Motor neuron (in vitro differentiated cells): ENCODE measurements at places on chromosomes 7 and 10. TPM values are rescaled to one million over a fixed set of nuclear protein-coding genes. Genes with fewer than 3 reads are reported as not detected.

Gene PDK4
- 0.31 TPM in 1 of 2 replicates, not detected in the other for total RNA-seq

GRCh38 chr10:104941662-104942061, 300.6 kb downstream of the SORCS3 start:
- ATAC-seq = no peak

GRCh38 chr7:95432606-95433005, 2.2 kb downstream of the PON2 start:
- no peak for ATAC-seq

Gene RBP3
- 0.05 and 0.16 TPM in 2 replicates for total RNA-seq

Gene GTF2I
- total RNA-seq = 185 and 193 TPM in 2 replicates

Gene NODAL
- 0.21 and 0.67 TPM in 2 replicates for total RNA-seq

Gene FRA10AC1
- total RNA-seq = 27.3 and 27.8 TPM in 2 replicates

Gene CLEC2L
- total RNA-seq = 1.8 and 2.0 TPM in 2 replicates

GRCh38 chr10:132252412-132252811, 55.3 kb downstream of the STK32C start:
- ATAC-seq = no peak

DNA sequence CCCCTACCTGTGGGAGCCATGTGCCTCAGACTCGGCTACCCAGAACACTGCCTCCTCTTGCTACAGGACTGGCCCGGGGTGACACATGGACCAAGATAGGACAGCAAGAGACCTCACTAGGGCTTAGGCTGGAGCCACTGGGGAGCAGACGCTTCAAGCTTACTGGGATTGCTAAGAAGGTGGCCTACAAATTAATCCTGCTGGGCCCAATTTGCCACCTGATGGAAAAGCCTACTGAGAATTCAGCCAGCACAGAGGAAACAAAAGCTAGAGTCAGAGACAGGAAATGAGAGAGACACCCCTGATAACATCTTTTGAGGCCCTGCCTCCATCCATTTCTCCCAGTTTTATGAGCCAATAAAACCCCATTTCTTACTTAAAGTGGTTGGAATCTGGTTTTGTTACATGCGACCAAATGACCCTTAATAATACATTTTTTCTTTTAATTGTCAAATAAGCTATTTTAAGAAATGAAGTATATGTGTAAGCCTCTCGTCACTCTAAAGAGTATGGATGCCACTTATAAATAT, 282.1 kb downstream of the CXCL12 start:
- ATAC-seq = no peak

DNA sequence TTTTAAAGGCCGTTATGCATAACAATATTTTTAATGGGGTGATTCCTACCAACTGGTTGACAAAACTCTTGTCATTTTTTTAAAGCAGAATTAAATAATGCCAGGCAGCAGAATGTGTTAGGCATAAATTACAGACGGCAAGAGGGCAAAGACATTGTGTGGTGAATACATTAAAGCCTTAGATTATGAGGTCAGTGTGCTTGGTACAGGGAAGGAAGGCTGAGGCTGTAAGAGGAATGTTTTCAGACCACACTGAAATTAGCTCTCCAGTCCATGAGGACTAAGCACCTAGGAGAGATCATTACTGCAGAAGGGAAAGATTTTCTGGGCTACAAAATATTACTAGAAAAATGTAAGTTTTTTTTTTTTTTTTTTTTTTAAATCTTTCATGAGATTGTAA, 312.8 kb upstream of the PRKCQ start:
- ATAC-seq = peak; percentile 81

DNA sequence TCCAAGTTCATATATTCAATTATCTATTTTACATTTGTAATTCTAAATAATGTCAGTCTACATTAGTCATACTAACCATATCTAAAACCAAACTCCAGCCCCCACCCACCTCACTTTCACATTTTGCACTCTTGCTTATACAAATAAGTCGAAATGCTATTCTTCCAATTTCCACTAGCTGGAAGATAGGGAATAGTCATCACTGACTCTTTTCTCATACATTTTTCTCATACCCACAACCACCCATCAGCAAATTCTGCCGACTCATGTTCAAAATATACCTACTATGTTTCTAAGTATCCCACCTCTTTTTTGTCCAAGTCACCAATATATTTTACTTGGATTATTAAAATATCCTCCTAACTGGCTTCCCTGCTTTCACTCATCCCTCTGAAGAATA, 93.2 kb upstream of the DGKB start:
- no peak for ATAC-seq

GRCh38 chr7:45564886-45565455, 9.2 kb upstream of the ADCY1 start:
- ATAC-seq = no peak

Gene LSM8
- 44.4 and 46.7 TPM in 2 replicates for total RNA-seq

DNA sequence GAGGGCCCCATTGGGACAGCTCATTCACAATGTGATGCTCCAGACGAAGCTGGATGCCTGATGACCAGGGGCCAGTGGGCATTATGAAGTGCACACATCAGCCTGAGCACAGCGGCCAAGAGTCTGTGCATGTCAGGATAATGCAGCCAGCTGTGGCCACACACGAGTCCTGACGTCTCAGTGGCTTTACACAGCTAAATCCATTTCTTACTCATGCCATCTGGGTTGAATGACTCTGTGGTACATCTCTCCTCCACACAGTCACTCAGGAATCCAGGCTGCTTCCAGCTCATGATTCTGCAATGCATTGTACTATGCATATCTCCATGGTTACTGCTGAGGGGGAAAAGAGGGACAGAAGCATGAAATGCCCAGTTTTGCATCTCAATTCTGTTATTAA, 123.6 kb downstream of the PRLHR start:
- ATAC-seq = no peak

Gene GPR22
- total RNA-seq = 5.5 and 6.1 TPM in 2 replicates

DNA sequence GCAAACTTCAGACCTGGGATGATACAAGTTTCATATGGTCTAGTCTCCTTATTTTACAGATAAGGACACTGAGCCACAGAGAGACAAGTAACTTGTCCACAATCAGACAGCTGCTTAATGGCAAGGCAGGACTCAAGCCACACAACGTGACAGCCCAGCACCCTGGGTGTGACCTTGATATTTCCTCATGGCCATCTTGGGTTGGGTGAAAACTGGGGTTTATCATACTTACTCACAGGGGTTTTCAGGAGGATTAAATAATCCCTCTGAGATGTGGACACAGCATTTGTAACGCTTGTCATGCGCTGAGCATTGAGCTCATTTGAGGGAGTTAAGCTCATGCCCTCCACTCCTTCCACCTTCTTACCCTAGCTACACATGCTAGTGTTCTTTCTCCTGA, 58.0 kb downstream of the ABLIM1 start:
- ATAC-seq = no peak

Gene AKR1D1
- 0.29 TPM in 1 of 2 replicates, not detected in the other for total RNA-seq

DNA sequence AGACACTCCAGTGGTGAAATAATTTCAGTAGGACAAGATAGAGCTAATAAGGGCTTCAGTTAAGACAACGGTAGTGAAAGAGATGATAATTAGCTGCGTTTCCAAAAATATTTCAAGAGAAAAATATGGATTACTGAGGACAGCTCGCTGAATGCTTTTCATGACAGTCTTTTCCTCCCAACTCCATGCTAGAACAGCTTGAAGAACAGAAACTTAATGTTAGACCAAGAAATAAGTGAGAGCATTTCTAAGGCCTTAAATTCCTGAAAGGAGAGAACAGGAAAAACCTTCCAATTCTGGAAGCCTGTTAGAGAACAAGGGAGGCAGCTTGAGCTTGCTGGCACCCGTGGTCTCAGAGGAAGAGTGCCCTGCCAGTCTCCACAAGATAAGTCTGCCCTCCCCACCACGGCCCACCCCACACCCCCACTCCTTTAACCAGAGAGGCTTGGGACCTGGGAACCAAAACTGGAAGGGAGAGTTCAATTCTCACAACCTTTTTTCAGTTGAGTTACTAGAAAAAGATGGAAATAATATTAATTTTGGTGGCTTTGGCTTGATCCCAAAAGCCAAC, 1148.0 kb upstream of the CELF2 start:
- no peak for ATAC-seq

DNA sequence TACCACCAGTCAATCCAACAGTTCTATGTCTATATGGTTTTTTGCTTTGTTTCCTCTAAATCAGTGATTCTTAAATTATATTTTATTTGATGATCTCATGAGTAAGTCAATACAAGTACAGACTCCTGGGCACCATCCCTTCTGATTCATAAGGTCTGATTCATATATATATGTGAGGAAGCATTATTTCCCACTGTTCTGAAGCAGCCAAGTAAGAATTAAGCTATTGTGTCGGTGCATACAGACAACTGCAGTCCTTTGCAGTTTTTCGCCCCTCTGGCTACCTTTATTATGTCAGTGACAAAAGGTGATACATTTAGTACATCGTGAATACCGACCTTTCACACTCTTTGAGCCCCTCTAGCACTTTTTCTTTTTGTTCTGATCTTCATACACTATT, 1079.6 kb upstream of the C7orf33 start:
- no peak for ATAC-seq

DNA sequence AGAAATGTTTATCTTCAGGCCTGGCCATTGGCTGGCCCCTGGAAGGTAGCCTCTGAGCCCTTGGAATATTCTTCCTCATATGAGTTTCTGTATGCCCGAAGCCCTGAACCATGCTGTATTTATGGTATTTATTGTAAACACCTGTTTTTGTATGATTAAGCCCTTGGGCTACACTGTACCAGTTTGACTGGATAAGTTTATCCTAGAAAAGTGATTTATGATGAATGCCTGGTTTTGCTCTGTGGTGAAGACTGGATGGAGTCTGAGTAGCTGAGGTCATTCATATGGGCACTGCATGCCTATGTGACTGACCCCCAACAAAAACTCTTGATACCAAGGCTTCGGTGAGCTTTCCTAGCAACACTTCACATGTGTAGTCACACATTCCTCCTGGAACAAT, 66.7 kb downstream of the CASD1 start:
- no peak for ATAC-seq

- ATAC-seq = no peak
These were observed 38.6 kb downstream of the SLC25A40 start for GRCh38 chr7:87837597-87837996.

DNA sequence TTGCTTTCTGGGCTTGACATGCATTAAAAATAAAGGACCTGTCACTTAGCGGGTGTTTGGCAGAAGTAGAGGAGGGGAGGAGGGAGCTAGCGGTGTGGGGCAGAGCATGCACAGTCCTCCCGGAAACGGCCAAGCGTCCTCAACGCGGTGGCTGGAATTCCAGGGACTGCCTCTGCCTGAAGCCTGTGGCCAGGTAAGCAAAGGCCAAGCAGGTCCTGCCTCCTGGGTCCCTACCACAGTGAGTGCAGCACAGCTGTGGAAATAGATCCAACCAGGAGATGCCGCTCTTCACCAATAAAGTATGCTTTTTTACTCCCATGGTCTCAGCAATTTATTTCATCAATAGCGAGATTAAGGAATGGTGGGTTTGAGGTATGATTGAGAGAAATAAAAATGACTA, 323.4 kb downstream of the WDR37 start:
- peak; percentile 45 for ATAC-seq

Gene FXYD4
- total RNA-seq = not detected in 2 replicates

DNA sequence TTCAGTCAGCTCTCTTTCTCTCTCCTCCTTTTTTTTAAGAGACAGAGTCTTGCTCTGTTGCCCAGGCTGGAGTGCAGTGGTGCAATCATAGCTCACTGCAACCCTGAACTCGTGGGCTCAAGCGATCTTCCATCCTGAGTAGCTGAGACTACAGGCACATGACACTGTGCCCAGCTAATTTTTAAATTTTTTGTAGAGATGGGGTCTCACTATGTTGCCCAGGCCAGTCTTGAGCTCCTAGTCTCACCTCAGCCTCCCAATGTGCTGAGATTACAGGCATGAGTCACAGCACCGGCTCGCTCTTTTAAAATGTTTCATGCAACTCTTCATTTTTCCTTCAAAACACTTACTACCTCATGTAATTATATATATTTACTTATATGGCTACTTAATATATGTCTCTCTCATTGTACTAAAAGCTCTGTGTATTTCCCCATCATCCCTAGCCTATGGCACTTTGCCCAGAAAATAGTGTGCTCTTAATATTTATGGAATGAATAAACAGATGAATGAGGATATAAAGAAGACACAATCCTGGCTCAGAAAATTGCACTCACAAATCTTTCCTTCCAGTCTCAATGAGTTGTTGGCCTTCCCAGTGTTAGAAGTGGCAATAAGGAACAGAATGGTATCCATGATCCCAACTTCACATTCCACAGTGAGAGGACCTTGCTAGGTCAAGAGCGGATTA, 33.9 kb downstream of the EBLN1 start:
- no peak for ATAC-seq

- no peak for ATAC-seq
These were observed 837.8 kb upstream of the COBL start for GRCh38 chr7:52154382-52154781.

GRCh38 chr10:73876157-73876556, 1.8 kb upstream of the CAMK2G start:
- ATAC-seq = no peak

GRCh38 chr7:18402488-18403183, 92.9 kb upstream of the HDAC9 start:
- no peak for ATAC-seq

- ATAC-seq = peak; percentile 39
These were observed at the start of gene LLCFC1 for GRCh38 chr7:142939226-142939910. TSS of gene LLCFC1 (plus strand) at chr7:142939484. CDS start at chr7:142939622, 138 bp downstream.

- no peak for ATAC-seq
These were observed 146.1 kb downstream of the SLIT1 start for GRCh38 chr10:97039538-97040247.

Gene UMAD1
- total RNA-seq = 9.9 and 15.1 TPM in 2 replicates

Gene FRAT2
- total RNA-seq = 14.9 and 16.2 TPM in 2 replicates

DNA sequence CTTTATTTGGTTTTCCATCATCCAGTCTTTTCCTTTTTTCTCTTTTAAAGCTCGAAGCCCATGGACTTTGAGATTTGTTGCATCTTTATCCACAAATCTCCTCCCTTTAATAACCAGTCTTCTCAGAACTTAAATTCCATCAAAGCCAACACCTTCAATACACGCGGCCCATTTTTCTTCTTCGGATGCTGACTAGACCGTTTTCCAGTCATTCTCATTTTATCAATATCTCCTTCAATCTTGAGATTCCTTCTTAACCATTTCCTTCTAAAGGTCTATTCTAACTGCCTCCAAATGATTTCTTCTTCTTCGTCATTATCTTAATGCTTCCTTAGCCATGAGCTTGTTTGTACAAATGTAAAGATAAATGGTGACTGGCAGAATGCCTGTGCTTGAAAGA, 173.5 kb downstream of the BAMBI start:
- no peak for ATAC-seq

GRCh38 chr10:35896001-35896400, 253.9 kb upstream of the FZD8 start:
- ATAC-seq = no peak

GRCh38 chr7:38453168-38453567, 178.0 kb downstream of the AMPH start:
- peak; percentile 46 for ATAC-seq

Gene NPC1L1
- total RNA-seq = 0.05 and 0.19 TPM in 2 replicates

- no peak for ATAC-seq
These were observed 85.1 kb downstream of the FAM204A start for GRCh38 chr10:118256825-118257570.
